Stimulated activated CD8-positive, alpha-beta memory T cell treated with anti-CD3 and anti-CD28 coated beads, Interleukin-2, amount 100 ng/mL, for 1 hour (primary cell): ENCODE measurements at places on chromosomes 11 and 22.

GRCh38 chr22:26648011-26648497 lies 9.3 kb upstream of the MIAT start:
- peak; percentile 24 for DNase-seq

GRCh38 chr11:69249311-69250185 lies 44.4 kb upstream of the MYEOV start:
- DNase-seq = no peak

DNA sequence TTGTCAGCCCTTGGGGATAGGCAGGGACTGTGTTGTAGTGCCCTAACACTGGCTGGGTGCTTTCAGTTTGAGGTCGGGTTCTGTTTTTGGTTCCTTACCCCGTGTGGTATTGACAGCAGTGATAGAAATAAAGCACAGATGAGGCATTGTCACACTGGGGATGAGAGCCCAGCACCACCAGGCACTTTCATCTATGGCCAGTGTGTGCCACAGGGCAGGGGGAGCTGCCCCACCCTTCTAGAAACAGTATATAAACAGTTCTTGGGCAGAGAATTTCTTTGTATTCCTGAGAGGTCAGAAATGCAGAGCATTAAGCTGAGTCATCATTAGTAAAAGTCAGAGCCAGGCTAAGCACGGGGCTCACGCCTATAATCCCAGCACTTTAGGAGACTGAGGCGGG lies 23.1 kb upstream of the CDC42EP2 start:
- DNase-seq = no peak

GRCh38 chr11:35905646-35906276 lies 38.1 kb upstream of the LDLRAD3 start:
- no peak for DNase-seq

DNA sequence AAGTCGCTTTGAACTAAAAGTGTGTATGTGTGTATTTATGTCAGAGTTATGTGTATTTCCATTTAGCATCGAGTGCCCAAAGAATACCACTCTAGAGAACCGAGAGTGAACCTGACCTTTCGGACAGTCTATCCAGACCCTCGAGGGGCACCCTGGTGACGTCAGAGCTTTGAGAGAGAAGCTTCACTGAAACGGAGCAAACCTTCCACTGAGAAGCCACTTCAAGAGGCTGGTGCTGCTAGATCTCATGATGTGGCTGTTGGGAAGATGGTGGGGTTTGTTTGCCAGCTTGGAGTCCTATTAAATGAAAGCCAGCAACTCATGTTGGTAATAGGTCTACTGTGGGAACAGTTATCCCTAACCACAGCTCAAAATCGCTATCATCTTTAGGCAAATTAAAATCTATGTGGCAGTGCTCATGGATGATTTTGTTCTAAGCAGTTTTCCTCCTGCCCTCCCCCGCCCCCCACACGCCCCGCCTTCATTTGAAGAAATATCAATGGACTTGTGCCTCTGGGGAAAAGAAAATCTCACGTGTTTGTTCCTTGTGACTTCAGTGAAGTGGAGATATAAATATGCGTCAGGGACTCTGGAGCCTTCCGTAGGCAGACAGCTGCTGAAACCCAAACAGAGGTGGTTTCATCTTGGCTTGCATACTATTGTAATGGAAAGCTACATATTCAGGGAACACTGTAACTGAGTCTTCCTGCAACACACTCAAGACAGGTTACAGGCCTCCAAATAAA lies 22.4 kb upstream of the C11orf96 start:
- DNase-seq = no peak

DNA sequence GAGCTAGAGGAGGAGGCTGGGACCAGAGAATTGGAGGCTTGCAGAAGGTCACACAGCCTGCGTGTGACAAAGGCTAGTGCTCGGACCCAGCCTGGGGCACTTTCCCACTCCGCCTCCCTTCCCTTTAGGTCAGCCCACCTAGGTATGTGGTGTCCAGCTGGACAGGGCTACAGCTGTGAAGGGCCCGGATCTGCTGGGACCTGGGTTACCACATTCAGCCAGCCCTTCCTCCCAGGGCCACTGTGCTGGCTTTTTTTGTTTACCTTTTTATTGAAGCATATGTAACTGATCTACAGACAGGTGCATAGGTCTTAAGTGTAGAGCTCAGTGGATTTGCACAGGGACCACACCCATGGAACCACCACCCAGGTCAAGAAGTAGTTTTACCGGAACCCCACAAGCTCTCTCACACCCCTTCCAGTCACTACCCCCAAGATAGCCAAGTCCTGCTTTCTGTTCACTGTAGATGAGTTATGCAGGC lies 8.7 kb downstream of the CAPN5 start:
- no peak for DNase-seq

DNA sequence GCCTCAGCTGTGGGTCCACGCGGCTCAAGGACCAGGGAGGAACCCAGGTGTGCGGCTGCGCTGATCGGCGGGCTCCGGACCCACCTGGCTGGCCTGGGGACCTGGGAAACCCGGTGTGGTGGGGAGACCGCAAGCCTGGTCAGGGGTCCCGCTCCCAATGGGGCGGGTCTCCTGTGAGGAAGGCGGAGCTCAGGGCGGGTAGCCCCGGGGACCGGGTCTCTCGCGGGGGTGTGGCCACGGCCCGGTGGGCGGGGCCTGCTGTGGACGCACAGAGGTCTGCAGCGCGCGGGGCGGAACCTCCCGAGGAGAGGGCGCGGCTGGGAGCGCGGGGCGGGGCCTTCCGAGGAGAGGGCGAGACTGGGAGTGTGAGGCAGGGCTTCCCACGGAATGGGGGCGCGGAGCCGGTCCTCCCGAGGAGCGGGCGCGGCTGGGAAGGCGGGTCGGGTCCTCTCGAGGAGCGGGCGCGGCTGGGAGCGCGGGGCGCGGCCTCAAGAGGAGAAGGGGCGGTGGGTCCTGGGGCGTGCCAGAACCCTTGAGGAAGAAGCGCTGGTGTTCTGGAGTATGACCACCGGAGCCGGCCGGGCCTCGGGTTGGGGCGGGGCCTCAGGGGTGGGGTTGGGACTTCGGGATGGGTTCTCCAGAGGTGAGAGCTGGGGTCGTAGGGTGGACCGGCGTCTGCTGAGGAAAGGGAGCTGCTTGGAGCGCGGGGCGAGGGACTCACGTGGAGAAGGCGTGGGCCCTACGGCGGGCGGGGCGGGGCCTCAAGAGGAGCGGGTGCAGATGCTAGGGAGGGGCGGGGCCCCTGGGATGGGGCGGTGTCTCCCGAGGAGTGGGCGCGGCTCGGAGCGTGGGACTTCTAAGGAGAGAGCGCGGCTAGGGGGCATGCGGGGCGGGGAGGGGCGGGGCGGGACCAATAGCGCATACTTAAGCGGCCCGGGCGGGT lies 20.8 kb downstream of the DGCR6L start:
- peak; percentile 85 for DNase-seq

GRCh38 chr22:33985506-33985905 lies 65.2 kb upstream of the LARGE1 start:
- no peak for DNase-seq

GRCh38 chr11:57475671-57476046 lies 15.3 kb downstream of the RTN4RL2 start:
- DNase-seq = no peak

- no peak for DNase-seq
These were observed 92.8 kb downstream of the RASSF10 start for GRCh38 chr11:13101644-13102512.

DNA sequence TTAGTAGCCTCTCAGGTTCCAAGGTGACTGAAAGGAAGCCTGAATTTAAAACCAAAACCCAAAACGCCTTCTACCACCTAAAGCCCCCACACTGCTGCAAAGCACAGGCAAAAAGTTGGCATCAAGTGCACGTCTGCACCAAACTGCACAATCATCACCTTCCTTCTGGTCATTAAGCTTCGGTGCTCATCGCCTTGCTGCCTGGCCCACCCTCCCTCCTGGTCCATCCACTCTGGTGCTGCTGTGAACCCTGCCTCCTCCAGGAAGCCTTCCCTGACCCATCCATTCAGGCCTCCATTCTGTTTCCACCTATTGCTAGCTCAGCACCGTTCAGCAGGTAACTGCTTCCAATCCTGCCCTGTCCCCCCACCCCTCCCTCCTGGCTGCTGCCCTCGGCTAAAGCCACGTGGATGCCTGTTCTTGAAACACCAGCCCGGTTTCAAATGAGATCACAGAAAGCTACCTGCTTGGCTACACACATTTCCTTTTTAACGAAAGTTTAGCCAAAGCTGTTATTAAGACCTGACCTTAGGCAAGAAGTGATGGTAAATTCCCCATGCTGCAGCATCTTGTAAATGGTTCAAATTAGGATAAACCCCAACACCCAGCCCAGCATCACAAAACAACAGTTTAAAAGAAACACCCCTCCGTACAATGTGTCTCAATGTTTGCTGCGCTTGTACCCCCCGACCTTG lies 53.8 kb upstream of the CD5 start:
- no peak for DNase-seq

DNA sequence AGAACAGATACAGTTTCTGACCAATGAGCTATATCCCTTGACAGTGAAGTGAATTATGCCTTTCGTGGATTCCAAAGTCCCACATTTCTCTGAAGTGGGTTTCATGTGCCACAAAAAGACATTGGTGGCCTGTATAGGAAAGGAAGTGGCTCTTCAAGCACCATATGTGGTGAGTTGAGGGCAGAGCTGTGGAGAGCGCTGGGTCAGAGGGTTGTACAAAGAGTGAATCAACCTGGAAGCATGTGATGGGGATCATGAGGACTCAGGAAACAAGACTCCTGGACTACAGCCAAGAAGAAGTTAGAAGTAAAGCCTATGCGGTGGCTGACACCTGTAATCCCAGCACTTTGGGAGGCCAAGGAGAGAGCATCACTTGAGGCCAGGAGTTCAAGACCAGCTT lies 579 bp upstream of the SLC5A4 start:
- DNase-seq = no peak

GRCh38 chr11:59173964-59174663 lies 2.2 kb downstream of the DTX4 start:
- DNase-seq = no peak

DNA sequence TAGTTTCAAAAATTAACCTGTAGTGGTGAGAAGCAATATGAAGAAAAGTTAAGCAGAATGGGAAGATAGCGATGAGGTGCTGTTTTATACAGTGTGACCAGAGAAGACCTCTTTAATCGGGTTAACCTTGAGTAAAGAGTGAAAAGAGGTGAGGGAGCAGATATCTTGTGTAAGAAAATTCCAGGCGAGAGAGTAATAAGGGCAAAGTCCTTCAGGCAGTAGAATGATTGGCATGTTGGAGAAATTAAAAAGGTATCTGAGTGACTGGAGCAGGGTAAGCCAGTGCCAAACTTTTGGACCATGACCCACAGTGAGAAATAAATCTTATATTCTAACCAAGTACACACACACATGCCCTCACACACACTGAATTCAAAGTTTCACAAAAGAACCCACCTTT lies 374.7 kb upstream of the LARGE1 start:
- DNase-seq = no peak

GRCh38 chr11:134261626-134262488 lies 8.5 kb downstream of the ACAD8 start:
- DNase-seq = no peak

DNA sequence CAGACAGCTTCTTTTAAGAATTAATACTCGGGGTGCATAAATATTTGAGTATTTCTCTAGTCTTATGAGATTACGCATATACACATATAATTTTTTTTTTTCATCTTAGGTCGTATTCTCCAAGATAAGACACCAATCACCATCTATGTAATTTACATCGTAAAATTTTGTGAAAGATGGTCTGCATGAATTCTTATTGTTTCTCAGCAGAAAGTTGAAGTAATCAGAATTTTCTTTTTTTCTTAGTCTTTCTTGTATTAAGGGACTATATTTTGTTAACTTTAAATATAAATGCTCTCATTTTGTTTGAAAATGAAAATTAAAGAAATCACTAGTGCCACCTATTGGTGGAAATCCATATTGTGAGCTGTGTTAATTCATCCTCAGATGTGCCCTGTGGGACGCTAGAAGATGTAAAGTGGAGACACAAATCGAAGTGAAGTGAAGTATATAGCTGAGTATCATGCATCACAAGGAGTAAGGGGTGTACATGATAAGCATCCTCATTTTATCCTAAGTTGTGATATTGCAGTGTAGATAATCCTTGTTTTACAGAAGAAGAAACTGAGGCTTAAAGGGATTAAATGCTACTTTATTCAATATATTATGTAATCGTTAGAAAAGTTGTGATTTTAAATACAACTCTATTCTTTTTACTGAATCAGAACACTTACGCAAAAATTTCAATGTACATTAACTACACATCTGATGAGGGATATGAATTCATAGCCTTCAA lies 2084.3 kb downstream of the LRRC4C start:
- no peak for DNase-seq

DNA sequence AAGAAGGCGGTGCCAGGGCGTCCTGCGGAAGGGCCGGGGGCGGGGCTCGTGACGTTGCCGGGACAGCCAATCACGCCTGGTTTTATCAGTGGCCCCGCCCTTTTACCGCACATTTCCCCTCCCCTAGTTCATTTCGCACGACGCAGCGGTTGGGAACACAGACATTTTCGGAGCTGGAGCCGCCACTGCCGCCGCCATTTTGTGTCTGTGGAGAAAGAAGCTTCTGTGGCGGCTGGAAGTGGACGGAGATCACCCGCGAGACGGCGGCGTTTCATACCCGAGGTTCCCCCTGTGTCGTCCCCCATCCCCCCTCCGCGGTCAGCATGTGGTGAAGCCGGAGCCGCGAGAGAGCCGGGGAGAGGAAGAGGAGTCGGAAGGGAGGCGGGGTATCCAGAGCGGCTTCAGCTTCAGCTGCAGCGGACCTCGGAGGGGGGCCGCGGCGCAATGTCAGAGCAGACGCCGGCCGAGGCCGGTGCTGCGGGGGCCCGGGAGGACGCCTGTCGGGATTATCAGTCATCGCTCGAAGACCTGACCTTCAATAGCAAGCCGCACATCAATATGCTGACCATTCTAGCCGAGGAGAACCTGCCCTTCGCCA lies at the start of gene PCF11:
TSS of gene PCF11 (plus strand) at position 136 of the 598 bp plus-strand sequence. CDS start at position 445, 309 bp downstream.
- no peak for DNase-seq

GRCh38 chr11:65501472-65502273 lies 2.8 kb downstream of the MALAT1 start:
- DNase-seq = no peak

- no peak for DNase-seq
These were observed 15.5 kb upstream of the TSPAN18 start for GRCh38 chr11:44711113-44711786.

DNA sequence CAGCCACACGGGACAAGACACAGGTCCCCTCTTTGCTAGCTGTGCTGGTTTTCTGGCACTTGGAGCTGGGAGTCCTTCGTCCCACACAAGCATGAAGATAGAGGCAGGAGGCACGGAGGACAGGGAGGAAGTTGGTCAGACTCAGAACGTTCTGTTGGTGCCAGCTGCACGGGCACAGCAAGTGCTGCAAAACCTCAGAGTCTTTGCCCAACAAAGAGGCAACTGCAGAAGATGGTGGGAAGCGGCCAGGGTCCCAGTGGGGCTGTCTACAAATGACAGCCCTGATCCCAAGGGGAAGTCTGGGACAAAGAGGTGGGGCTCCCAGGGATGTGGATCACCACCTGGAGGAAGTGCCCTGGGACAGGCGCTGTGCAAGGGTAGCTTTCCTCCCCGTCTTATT lies 9.4 kb upstream of the OSM start:
- DNase-seq = no peak

- no peak for DNase-seq
These were observed 2.3 kb downstream of the USP35 start for GRCh38 chr11:78190871-78191538.

GRCh38 chr11:47478651-47479329 lies 29.9 kb upstream of the RAPSN start:
- DNase-seq = no peak
